ENCODE measurements at places on chromosomes 3 and 15. TPM values are rescaled to one million over a fixed set of nuclear protein-coding genes. Genes with fewer than 3 reads are reported as not detected.

CKMT1B gene
- total RNA-seq = not detected

TERC gene
- 57.0 TPM for total RNA-seq

DNA sequence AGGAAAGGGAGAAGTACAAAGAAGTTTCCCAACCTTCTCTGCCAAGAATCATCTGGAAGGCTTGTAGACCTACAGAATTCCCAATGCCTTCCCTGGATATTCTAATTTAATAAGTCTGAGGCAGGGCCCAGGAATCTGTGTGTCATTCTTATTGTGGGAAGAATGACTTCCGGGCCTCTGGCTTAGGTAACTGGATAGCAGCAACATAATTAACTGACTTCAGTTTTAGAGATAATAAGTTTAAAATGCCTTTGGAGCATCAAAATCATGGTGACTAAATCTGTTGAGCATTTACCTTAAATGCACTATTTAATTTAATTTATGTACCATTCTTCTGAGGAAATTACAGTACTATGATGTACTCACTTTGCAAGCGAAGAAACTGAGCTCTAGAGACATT is 44.3 kb upstream of the TM4SF1 start:
- H3K27me3 ChIP-seq = no peaks in the 10 kb centered on the region
- no peak overlapping the region for H3K4me3 ChIP-seq
- no peaks in the 10 kb centered on the region for H3K36me3 ChIP-seq
- no peak overlapping the region for H3K27ac ChIP-seq
- no peaks in the 10 kb centered on the region for H3K4me1 ChIP-seq

STX19 gene
- total RNA-seq = not detected

GRCh38 chr3:182768413-182768812 is 24.9 kb upstream of the ATP11B start:
- no peak for DNase-seq
- no peak overlapping the region for H3K27ac ChIP-seq
- H3K4me1 ChIP-seq = no peaks in the 10 kb centered on the region
- H3K27me3 ChIP-seq = no peaks in the 10 kb centered on the region
- H3K36me3 ChIP-seq = no peaks in the 10 kb centered on the region
- H3K4me3 ChIP-seq = no peak overlapping the region

DNA sequence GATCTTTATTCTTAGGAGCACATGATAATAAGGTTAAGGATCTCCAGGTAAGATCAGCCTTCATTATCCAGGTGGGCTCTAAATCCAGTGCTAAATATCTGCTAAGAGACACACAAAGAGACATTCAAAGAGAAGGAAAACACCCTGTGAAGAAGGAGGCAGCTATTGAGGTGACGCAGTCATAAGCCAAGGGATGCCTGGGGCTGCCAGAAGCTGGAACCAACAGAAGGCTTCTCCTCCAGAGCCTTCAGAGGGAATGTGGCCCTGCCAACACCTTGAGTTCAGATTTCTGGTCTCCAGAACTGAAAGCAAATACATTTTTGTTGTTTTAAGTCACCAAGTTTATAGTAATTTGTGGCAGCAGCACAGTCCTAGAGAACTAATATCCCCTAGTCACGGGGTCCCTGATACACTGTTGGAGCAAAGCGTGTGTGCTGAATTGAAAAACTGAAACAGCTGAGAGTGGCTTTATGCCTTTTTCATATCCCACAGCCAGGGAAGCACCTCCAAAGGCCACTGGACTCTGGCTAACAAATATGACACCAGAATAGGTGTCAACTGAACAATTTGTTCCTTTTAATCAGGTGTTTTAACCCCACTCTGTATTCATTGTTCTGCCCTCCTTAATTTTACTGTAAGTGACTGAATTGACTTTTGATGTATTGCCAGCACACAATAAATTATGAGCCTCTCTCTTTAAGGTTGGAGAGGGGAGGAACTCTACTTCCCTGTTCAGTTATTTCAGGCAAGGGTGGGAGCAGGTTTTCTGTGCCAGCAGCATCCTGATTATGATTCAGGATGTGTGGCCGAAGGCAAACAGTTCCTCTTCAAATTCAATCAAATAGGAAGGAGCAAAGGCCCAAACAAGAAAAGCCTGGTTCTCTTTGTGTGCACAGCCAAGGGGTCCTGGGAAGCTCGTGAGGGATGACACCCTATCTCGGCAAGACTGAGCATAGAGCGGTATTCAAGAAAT is 151.8 kb upstream of the HES1 start:
- no peak overlapping the region for H3K27ac ChIP-seq
- peaks cover 50% of the 10 kb centered on the region for H3K27me3 ChIP-seq
- DNase-seq = no peak
- no peaks in the 10 kb centered on the region for H3K36me3 ChIP-seq

Measured in IMR-90 (cell line).